ENCODE measurements at places on chromosomes 1 and 21.

DNA sequence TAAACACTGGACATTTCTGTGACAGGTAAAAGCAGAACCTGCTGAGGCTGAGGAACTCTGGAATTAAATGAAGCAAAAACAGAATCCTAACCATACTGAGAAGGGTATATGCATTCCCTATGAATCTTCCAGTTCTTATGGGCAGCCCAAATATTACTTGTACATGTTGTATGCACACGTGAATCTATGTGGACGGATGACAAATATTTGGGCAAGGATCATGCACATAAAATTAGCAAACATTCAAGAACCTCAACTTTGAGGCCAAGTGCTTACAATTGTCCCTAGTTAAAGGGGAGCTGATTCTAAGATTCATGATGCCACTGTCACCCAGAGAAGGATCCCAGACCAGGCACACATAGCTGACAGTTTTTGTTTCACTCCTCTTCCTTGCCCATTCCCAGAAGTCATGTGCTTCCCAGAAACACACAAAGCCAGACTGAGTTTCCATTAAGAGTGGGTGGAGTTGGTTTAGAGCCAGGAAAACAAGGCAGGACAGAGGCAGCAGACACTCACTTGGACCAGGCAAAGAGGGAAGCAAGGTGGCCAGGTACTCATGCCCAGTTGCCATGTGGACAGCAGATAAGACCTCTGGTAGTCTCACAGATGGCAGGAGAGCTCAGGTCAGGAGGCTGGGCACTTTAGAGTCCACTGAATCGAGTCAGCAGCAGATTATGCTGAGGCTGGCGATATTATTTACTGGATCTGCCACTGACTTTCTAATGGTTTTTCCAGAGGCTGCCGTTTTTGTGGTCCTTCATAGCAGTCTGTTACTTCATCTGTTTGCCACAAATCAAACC, 25.6 kb downstream of the AK2 start:
- DNase-seq: no peak

- no peak for DNase-seq
These were observed 207.7 kb downstream of the PTPRC start for GRCh38 chr1:198846556-198846955.

- DNase-seq: no peak
These were observed 13.6 kb downstream of the FAM177B start for GRCh38 chr1:222750651-222751050.

- no peak for DNase-seq
These were observed 57.3 kb downstream of the MEF2D start for GRCh38 chr1:156443286-156443685.

GRCh38 chr1:201703621-201704438, 125.1 kb upstream of the IPO9 start:
- peak; percentile 79 for DNase-seq

DNA sequence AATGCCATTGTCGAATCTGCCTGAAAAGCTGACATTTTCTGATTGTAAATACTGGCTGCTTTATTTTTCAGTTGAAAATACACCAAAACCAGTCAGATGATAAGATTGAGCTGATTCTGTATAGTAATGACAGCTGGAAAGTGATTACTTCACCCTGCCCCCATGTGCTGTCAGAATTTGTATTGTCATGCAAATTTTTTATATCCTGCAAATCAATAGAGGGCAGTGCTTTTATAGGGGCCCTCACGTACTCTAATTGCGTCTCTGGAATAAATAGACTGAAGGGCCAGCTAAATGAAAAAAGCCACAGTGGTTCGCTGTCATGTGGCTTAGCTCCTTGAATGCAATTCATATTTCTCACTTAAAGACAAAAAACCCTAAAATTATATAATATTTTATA, 208.6 kb downstream of the LHX8 start:
- no peak for DNase-seq

GRCh38 chr1:100530880-100531487, 7.0 kb upstream of the GPR88 start:
- no peak for DNase-seq

DNA sequence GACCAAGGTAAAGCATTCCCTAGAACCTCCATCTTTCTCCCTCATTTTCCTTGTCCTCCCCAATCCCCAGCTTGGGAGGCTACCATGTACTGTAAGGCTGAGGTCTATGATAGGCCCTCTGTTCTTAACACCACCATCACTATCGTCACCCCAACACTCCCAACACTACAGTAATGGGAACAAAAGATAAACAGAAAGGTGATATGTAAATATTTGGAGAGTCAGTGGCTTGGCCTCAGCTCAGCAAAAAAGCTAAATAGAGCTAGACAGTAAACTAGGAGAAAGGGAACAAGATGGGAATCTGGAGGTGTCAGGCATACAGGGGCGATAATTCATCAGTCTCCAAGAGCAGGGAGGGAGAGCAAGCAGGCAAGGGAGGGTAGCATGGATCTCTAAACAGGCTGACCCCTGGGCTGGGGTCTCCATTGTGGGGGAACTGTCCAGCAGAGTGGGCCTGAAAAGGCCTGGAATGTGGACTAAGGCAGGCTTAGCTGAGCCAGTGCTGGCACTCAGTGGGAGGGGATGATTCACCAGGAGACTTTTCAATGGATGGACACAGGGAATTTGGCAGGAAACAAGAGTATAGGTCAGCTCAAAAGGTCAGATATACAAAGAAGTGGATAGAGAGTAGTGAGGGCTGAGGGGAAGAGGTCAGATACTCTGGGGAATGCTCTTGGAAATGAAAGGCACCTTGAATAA, 6.7 kb downstream of the WNT2B start:
- no peak for DNase-seq

DNA sequence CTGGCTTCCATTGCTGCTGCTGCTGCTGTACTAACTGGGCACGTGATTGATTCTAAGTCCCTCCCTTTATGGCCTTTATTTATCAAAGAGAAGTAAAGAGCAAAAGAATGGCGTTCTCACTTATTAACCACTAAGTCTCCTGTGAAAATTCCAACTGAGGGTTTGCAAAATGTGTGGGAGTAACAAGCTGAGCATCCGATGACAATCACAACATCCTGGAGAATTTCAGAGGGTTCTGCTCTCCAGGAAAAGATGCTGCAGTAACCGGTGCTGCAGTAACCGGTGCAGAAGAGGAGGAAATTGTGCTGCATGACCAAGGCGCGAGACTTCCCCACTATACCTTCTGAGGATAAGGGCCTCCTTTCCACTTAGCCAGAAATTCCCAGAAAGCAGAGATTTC, 12.7 kb upstream of the MX2 start:
- no peak for DNase-seq

DNA sequence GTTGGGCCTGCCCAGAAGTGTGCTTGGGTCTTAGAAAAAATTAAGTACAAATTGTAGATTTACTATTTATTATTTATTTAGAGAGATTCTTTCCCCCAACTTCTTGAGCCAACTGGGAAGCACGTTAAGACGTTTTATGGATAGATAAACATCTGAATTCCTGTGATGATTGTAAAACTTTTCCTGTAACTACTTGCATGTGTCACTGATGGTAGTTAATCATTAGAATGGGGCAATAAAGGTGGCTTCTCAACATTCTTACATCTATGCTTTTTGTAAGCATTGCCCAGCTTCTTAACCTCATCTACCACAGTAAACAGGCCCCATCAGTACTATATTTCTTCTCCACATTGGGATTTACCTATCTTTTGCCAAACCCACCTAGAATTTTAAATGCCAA, 559.8 kb downstream of the LMO4 start:
- DNase-seq: no peak

GRCh38 chr1:110338309-110338885, 780 bp upstream of the RBM15 start:
- DNase-seq: peak; percentile 95

GRCh38 chr1:163824006-163824405, 502.3 kb downstream of the NUF2 start:
- no peak for DNase-seq

GRCh38 chr21:46482846-46483231, 24.1 kb downstream of the DIP2A start:
- DNase-seq: no peak

- DNase-seq: no peak
These were observed 36.4 kb downstream of the PDC start for GRCh38 chr1:186424539-186424938.

GRCh38 chr1:45026446-45026845, 14.4 kb downstream of the UROD start:
- no peak for DNase-seq

GRCh38 chr1:76269155-76269554, 194.6 kb downstream of the ST6GALNAC3 start:
- no peak for DNase-seq

- DNase-seq: no peak
These were observed 1.5 kb downstream of the OR14A2 start for GRCh38 chr1:247746391-247746935.

DNA sequence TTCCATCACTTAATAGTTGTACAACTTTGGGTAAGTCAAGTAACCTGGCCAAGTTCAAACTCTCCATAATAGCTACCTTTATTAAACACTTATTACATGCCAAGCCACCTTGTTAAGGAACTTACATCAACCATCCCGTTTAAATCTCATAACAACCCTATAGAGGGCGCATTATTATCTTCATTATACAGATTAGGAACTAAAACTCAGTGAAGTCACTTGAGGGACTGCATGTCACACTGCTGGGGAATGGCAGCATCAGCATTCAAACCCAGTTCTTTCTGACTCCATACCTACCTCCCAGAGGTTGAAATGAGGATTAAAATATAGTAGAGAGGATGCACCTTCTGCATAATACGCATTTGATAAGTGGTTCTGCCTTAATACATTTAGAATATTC, 47.1 kb upstream of the PLA2G2C start:
- DNase-seq: no peak

- DNase-seq: no peak
These were observed 34.9 kb downstream of the PDE9A start for GRCh38 chr21:42688226-42688840.

DNA sequence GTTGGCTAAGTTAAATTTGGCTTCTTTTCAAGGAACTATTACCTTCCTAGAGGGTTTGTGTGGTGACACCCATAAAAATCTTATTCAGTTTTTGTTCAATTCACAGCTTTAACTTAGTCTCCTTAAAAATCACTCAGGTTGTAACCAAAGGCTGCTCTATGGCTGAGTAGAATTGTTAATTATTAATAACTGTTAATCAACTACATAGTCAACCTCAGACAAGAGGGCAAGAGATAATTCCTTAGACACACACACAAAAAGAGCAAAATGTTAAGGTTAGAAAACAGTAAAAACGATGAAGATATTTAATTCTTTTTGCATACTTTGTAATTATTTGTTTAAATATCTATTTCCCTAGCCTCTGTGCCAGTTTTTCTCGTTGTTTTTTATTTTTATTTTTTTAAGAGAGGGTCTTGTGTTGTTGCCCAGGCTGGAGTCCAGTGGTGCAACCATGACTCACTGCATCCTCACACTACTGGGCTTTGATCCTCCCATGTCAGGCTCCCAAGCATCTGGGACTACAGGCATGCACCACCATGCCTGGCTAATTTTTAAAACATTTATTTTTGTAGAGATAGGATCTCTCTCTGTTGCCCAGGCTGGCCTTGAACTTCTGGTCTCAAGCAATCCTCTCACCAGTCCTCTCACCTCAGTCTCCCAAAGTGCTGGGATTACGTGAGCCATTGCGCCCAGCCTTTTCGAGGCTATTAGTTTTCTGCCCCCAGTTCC, 215.2 kb downstream of the DISC1 start:
- no peak for DNase-seq

- no peak for DNase-seq
These were observed 59.4 kb upstream of the IFI44L start for GRCh38 chr1:78560811-78561210.

DNA sequence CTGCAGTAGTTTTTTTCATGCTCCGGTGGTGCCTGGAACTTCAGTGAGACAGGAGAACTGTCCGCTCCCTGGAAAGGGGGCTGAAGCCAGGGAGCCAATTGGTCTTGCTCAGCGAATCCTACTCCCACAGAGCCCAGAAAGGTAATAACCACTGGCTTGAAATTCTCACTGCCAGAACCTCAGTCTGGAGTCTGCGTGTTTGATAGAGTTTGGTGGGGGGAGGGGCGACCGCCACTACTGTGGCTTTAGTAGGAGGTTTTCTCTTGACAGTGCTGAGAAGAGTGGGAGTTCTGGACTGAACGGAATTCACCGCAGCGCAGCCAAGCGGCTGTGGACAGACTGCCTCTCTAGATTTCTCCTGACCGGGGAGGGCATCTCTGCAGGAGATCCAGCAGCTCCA, 8.0 kb upstream of the OR2M3 start:
- DNase-seq: no peak

DNA sequence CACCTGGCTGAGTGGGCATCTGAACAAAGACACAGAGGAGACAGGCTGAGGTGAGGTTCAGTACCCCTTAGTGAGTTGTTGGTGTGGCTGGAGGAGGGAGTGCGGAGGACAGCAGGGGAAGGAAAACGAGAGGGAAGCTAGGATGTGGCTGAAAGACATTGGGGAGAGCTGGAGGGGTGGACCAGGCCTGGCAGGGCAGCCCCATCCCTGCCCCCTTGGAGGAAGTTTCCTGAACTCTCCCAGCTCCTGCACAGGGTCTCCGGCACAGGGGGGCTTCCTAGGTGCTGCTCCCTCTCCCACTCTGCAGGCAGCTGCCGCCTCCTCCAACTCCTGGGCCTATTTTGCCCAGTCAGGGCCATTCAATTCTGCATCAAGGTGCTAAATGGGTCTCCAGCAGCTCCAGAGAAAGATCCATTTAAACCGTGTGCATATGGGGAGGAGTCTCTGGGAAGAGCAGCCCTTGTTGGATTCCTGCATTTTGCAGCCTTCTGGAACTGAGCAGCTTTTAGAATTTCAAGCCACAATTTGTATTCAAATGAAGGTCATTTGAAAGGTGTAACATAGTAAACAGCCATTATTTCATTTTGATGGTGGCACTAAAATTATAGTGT, 193.9 kb downstream of the CAMTA1 start:
- no peak for DNase-seq

DNA sequence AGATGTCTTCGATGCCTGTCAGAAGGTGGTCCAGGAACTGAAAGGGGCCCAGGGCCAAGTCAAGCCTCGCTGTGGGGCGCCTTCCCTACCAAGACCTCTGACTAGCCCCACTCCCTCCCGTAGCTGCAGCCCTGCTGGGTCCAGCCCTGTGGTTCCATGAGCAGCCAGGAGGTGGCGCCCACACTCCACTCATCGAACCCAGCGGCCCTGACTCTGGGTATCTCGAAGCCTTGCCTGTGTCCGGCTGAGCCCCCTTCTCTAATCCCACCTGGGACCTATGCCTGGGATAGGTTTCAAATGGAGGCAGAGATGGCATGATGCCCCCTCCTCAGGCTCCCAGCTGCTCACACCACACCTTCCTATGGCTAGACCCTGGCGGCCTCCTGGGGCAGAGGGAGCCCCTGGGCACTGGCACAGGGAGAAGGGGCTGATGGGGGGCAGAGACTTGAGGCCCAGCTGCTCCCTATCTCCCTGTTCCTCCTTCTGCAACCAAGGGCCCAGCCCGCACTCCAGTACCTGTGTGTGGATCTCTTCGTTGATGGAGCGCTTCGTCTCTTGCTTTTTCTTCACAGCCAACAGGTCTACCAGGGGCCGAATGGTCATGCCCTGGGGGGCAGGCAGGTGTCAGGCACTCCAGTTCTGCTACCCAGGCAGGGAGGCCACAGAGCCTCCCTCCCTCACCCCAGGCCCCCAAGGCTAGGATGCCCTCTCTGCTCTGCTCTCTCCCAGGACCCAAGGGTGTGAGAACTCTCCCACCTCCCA, 52.0 kb downstream of the SLC9A1 start:
- peak; percentile 92 for DNase-seq
